ENCODE measurements at places on chromosomes 3 and 15.

GRCh38 chr3:193830791-193831191 lies 237.8 kb downstream of the OPA1 start:
- no peak for DNase-seq

GRCh38 chr3:194941360-194941955 lies 255.8 kb downstream of the FAM43A start:
- no peak for DNase-seq

GRCh38 chr15:99481113-99481950 lies 84.5 kb upstream of the MEF2A start:
- no peak for DNase-seq

DNA sequence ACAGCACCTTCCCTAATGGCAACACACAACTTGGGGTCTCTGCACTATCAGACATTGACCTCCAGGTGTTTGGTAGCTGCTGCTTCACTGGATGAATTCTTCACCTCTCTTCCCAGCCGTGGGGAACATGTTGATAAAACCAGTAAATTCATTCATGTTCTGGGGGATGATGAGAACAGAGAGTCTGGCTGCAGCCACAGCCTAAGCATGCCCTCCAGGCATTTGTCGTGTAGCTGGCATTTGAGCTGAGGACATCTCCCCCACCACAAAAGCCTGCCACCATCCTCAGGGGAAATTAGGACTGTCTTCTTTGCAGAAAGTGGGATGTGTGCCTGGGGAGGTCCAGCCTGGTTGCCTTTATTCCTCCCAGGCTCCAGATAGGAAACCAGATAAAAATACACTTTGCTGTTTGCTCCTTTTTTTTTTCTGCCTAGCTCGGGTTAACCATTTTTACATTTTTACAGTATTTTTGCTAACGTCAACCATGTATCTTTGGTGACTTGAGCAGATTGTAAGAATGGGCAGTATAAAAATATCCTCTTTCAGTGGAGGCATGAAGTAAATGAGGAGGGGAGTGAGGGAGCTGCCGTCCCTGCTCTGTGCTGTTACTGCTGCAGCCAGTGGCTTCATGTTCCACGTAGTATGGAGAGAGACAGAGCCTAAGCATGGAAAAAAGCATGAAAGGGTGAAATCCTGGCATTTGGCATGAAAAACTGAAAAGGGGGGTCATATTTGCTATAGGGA lies 444.0 kb downstream of the EPHB1 start:
- no peak for DNase-seq

GRCh38 chr3:187737006-187737367 lies 8.3 kb downstream of the BCL6 start:
- no peak for DNase-seq

DNA sequence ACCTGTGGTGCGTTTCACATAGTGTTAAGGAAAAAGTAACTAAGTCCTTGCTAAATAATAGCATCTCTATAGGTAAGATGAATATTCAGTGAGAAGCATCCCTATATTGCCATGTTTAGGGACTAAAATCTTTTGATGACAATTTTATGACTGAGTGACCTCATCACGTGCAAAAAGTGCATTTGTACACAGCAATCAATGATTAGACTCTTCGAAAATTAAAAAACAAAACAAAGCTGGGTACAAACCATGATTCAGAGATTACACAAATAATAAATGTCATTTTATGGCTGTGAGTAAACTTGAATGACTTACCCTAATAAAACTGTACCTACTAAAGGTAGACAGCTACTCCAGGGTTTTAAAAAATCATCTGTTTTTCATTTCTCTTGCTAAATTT lies 505.3 kb downstream of the FOXP1 start:
- no peak for DNase-seq

Measured in activated CD8-positive, alpha-beta memory T cell treated with anti-CD3 and anti-CD28 coated beads for 1 hour (primary cell).